A172 (cell line): ENCODE measurements at places on chromosomes 7 and 10. TPM values are rescaled to one million over a fixed set of nuclear protein-coding genes. Genes with fewer than 3 reads are reported as not detected.

DNA sequence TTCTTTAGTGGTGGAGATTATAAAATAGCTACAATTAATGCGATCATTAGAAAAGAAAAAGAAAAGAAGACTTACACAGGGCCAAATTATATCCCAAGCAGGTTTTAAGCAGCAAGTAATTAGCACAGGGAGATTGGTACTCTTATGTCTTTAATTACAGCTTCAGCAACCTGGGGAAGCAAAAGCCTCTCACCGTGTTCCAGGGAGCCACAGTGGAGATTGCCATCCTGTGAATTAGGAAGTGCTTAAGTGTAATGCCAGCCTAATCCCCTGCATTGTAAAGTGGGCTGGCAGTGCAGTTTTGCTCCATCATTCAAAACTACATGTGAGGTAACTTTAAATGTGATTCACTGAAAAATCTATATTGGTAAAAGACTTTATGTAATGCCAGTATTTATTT, 533.5 kb upstream of the COBL start:
- no peak for DNase-seq

- no peak for DNase-seq
These were observed 167.5 kb downstream of the ITGB1 start for GRCh38 chr10:32790483-32790882.

- DNase-seq = peak; percentile 3
These were observed 34.1 kb downstream of the HYCC1 start for GRCh38 chr7:22979861-22980260.

DNA sequence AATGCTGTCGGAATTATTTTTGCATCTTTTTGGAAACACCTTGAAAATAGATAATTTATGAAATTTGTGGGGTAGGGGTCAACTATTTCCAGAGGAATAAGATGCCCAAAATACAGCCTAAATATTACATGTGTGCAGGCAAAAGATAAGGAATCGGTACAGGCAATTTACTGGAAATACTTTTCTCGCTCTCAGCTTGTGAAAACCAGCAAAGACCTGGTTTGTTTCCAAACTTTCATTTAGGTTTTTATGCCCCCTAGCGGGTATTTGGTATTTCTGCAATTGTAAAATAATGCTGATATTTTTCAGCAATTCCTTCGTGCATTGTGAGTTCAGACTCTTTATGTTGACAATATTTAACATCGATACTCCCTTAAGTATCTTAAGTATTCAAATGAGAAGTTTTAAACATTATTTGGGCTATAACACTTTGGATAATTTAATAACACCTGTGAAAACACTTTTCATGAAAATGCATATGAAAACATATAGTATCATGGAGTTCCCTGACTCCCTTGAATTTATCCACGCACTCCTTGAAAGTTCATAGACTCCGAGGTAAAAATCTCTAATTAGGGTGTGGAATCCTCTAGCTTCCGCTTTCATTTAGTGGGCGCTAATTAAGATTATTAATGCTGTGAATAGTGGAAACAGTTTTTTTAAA, 132.4 kb downstream of the TSPAN12 start:
- DNase-seq = peak; percentile 54

GRCh38 chr7:141660259-141660658, 41.7 kb downstream of the DENND11 start:
- no peak for DNase-seq

DNA sequence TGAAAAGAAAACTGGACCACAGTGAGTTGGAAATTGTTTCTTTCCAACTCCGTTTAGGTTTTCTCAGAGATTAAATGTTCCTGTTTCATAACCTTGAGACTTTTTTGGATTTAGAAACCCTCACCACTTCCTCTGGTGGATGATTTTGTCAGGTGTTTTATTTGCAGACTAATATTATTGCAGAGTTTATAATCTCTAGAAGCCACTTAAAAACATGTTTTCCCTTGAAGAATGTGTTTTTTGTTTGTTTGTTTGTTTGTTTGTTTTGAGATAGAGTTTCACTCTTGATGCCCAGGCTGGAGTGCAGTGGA, 520 bp upstream of the MICU1 start:
- DNase-seq = no peak

DNA sequence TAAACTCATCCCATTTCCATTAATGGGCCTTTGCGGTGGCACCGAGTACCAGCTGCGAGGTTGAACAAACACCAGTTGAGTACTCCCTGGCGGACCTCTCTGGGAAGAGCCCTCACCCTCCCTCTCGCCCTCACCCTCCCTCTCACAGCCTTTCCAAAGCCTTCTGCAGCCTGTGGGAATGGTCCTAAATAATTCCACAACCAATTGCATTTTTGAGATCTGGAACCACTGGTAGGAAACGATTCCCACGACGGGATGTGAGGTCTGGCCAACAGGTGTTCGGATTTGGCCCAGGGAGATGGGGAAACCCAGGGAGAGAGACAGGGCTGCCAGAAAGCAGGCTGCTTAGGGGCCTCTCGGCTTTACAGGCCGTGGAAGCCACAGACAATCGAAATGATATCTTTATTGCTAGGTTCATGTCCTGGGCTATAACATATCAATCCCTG, 5.3 kb downstream of the PTF1A start:
- DNase-seq = no peak

- DNase-seq = no peak
These were observed 71.1 kb downstream of the CXCL12 start for GRCh38 chr10:44313761-44314165.

- DNase-seq = no peak
These were observed 779 bp upstream of the KIF5B start for GRCh38 chr10:32057036-32057372.

- no peak for DNase-seq
These were observed 10.8 kb downstream of the ZNF394 start for GRCh38 chr7:99489235-99489634.

The OR2F1 gene
- not detected in 2 replicates for total RNA-seq

The GIGYF1 gene
- total RNA-seq = 12.5 and 16.6 TPM in 2 replicates

The BEND7 gene
- 22.0 and 44.2 TPM in 2 replicates for total RNA-seq

The PON2 gene
- total RNA-seq = 210 and 228 TPM in 2 replicates

The SPDYE2 gene
- 0.10 TPM in 1 of 2 replicates, not detected in the other for total RNA-seq

The SLC16A9 gene
- total RNA-seq = 28.7 and 34.1 TPM in 2 replicates

The BRI3 gene
- 107 and 132 TPM in 2 replicates for total RNA-seq
